ENCODE measurements at places on chromosomes 7 and 10.
A peak's percentile ranks its signal among the peaks of the same experiment; 100 is the strongest.

DNA sequence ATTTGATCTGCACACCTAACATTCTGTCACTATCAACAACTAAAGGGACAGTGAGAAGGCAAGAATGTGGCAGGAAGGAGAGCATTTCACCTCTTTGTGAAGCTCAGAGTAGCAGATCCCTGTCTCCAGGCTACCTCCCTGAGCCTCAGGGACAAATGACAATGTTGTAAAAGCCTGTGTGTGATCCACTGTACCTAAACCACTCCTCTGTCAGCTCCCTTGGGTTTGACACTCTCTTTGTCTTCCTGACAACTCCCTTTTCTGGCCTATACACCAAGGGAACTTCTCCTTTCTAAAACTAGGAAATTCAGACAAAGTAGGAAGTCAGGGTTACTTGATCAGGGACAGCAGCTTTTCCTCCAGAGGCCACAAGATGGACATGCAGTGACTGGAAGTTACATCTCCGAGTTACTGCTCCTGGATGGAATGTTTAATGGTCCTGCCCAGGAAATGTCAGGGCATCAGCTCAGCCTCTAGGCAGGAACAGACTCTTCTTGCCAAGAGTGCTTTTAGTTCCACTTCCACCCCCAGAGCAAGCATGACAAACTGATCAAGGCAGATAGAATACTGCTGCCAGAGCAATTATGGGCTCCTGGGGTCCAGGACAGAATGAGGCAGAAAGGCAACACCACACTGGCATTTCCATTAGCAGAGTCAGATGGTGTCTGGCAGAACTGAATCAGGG is 1014.5 kb upstream of the LRRTM3 start:
- H3K36me3 ChIP-seq, result no peaks in the 10 kb centered on the region
- H3K4me1 ChIP-seq, result no peaks in the 10 kb centered on the region
- H3K27ac ChIP-seq, result no peak overlapping the region
- no peak for DNase-seq
- H3K27me3 ChIP-seq, result no peaks in the 10 kb centered on the region

DNA sequence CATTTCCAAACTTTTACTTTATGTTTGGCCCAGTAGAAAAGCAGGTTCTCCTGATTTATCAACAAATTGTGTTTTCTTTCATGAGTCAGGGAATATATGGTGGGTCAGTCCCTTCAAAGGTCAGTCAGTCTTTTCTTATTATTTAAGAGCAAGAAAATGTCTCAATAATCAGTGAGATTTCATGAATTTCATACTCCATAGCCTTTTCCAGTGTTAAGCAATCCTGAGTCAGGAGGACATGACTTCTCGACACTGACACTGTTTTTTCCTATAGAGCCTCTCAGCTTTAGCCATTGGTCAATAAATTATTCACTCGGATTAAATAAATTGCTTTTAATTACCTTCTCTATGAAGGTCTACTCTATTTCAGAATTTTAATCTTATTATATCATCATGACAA is 334.5 kb downstream of the SORCS1 start:
- H3K4me3 ChIP-seq, result no peak overlapping the region
- H3K27me3 ChIP-seq, result no peaks in the 10 kb centered on the region
- no peak overlapping the region for H3K27ac ChIP-seq
- DNase-seq, result no peak
- peaks cover 9% of the 10 kb centered on the region for H3K4me1 ChIP-seq
- H3K36me3 ChIP-seq, result no peaks in the 10 kb centered on the region

- no peaks in the 10 kb centered on the region for H3K36me3 ChIP-seq
- H3K4me3 ChIP-seq, result no peak overlapping the region
- H3K4me1 ChIP-seq, result no peaks in the 10 kb centered on the region
- H3K27me3 ChIP-seq, result no peaks in the 10 kb centered on the region
- H3K27ac ChIP-seq, result peak overlapping the region; percentile 71
Measured at GRCh38 chr10:105742184-105742583, 1101.1 kb downstream of the SORCS3 start.

DNA sequence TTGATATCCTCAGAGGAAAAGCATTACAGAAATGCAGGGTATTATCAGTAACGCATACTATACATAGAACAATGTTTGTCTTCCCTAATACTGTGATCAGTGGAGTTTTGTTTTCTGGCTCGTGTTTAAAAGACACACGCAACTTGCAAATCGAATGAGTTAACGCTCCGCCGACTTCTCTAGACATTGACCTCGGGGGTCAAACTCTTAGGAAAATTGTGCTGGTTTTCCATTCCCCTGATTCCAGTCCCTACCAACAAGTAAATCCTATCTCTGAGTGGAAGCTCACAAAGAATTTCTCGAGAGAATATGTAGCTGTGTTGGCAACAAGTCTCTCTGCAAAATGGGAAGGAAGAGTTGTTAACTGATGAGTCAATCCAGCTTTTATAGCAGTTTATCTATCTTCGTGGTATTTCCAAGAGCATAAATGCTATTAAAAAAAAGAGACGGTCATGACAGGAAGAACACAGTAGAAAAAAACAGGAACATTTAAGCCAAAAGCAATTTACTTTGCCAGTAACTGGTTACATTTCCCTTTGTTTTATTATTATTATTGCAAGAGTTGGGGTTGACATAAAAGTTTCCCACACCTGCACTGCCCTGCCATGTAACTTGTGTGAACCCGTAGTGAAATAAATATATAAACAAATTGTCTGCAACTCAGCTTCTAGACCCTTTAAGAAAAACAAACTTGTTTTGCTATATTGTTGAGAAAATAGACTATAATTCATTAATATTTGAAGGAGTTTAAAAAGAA is 144.4 kb downstream of the ARID5B start:
- no peaks in the 10 kb centered on the region for H3K36me3 ChIP-seq
- peak overlapping the region; percentile 12 for H3K4me3 ChIP-seq
- H3K27ac ChIP-seq, result peak overlapping the region; percentile 97
- H3K4me1 ChIP-seq, result no peaks in the 10 kb centered on the region

- no peaks in the 10 kb centered on the region for H3K36me3 ChIP-seq
- no peaks in the 10 kb centered on the region for H3K27me3 ChIP-seq
- no peak overlapping the region for H3K27ac ChIP-seq
- DNase-seq, result no peak
- no peaks in the 10 kb centered on the region for H3K4me1 ChIP-seq
Measured at GRCh38 chr7:106573738-106574137, 87.2 kb downstream of the CCDC71L start.

GRCh38 chr7:30469303-30469702 is 9.3 kb downstream of the NOD1 start:
- H3K27ac ChIP-seq, result peak overlapping the region; percentile 97
- no peaks in the 10 kb centered on the region for H3K36me3 ChIP-seq
- H3K4me1 ChIP-seq, result no peaks in the 10 kb centered on the region
- H3K27me3 ChIP-seq, result no peaks in the 10 kb centered on the region
- peak; percentile 96 for DNase-seq

DNA sequence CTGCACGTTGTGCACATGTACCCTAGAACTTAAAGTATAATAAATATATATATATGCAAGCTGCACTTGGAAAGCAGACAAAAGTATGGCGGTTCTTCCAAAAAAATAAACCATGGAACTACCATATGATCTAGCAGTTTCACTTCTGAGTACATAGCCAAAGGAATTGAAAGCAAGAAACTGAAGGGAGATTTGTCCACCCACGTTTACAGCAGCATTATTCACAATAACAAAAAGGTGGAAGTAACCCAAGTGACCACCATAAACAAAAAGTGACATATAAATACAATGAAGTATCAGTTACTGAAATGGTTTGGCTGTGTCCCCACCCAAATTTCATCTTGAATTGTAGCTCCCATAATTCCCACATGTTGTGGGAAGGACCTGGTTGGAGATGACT is 525.3 kb upstream of the CELF2 start:
- no peaks in the 10 kb centered on the region for H3K27me3 ChIP-seq
- no peaks in the 10 kb centered on the region for H3K4me1 ChIP-seq
- H3K36me3 ChIP-seq, result no peaks in the 10 kb centered on the region
- no peak overlapping the region for H3K4me3 ChIP-seq

DNA sequence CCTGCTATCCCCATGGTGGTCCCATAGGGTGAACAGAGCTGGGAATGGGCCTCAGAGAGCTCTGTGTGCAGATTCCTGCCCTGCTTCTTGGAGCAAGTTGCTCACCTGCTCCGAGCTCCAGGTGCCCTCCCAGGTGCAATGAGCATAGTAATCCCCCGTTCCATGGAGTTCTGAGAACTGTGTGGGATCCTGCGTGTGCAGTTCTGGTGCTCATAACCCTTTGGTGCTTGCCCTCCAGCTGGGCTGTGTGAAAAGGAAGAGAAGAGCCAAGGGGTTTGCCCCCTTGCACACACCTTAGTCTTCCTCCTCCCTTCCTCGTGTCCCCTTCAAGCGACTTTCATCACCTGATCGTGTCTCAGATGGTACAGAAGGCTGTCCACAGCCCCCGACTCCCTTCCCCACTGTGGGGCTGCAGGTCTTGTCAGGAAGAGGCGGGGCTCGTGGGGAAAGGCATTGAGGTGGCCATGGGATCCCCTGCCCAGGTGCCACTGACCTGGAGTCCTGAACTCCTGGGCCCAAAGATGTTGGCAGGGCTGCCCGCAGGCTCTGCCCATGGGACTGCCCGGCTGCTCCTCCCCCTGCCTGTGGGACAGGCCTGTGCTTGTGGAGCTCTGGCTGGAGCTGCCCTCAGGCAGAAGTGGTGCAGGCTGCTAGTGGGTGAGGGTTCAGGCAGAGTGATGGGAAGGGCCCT is 21.9 kb upstream of the ZNF488 start:
- no peak for DNase-seq
- peaks cover 22% of the 10 kb centered on the region for H3K4me1 ChIP-seq
- H3K27me3 ChIP-seq, result no peaks in the 10 kb centered on the region

- H3K36me3 ChIP-seq, result no peaks in the 10 kb centered on the region
- H3K27me3 ChIP-seq, result no peaks in the 10 kb centered on the region
- H3K27ac ChIP-seq, result no peak overlapping the region
Measured at GRCh38 chr10:17435187-17435586, 19.2 kb downstream of the ST8SIA6 start.

DNA sequence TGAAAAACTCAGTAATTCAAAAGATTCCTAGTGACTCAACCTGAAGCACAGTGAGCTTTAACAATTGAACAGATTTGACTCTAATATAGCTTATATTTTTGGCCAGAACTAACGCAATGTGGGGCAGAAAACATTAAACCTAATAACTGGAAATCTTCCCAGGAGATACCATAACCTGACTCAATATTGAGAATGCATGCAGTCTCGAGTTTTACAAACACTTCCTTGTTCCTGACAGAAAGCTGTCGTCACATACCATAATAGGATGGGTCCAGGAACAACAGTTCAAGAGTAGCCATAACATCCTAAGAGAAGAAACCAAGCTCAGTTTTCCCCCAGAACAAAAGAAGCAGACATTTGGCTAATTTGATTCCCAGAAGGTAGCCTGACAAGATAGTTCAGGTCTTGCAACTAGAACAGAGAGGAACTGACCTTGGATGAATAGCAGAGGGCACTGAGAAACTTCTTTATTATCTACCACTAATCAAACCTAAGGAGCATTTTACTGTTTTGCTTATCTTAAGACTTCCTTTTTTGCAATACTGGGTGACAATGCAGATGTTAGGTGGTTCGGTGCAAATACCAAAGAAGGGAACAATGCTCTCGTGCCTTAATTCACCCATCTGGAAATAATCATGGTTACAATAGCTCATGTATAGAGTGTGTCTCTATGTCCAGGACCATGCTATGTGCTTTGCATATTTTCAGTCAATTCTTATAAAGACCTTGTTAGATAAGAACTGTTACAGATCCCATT is 38.6 kb upstream of the ACSL5 start:
- no peak overlapping the region for H3K4me3 ChIP-seq
- no peak for DNase-seq
- H3K27me3 ChIP-seq, result no peaks in the 10 kb centered on the region
- no peak overlapping the region for H3K27ac ChIP-seq
- H3K36me3 ChIP-seq, result no peaks in the 10 kb centered on the region
- H3K4me1 ChIP-seq, result peaks cover 4% of the 10 kb centered on the region

DNA sequence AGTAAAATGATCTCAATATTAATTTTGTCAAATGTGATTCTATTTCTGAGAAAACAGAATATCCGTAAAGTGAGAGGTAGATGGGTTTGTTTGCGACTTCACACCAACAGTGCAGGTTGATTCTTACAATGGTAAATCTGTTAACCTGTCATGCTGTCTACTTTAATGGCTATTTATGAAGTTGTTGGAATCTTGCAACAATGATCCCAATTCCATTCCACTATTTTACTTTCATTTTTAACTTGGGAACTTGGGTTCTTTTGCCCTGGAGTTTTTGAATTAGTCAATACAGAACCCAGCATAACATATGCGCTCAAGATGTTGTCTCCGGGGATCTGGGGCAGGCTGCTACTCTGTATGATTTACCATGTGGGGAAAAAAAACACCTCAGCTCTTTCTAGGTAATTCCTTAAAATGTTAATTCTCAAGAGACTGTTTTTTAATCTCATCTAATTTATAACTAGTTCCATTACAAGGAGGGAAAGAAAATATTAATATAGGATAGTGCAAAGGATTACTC is 1.2 kb downstream of the LGI1 start:
- no peak overlapping the region for H3K4me3 ChIP-seq
- H3K36me3 ChIP-seq, result no peaks in the 10 kb centered on the region
- no peak for DNase-seq
- no peaks in the 10 kb centered on the region for H3K27me3 ChIP-seq
- no peaks in the 10 kb centered on the region for H3K4me1 ChIP-seq

- H3K27ac ChIP-seq, result no peak overlapping the region
- no peaks in the 10 kb centered on the region for H3K36me3 ChIP-seq
- H3K4me3 ChIP-seq, result no peak overlapping the region
- no peaks in the 10 kb centered on the region for H3K27me3 ChIP-seq
- H3K4me1 ChIP-seq, result no peaks in the 10 kb centered on the region
- DNase-seq, result no peak
Measured at GRCh38 chr10:29102636-29103035, 186.2 kb upstream of the LYZL1 start.

- H3K27me3 ChIP-seq, result no peaks in the 10 kb centered on the region
- peak; percentile 61 for DNase-seq
- peaks cover 4% of the 10 kb centered on the region for H3K36me3 ChIP-seq
Measured at GRCh38 chr10:37856881-37857286, 526 bp downstream of the ZNF248 start.

DNA sequence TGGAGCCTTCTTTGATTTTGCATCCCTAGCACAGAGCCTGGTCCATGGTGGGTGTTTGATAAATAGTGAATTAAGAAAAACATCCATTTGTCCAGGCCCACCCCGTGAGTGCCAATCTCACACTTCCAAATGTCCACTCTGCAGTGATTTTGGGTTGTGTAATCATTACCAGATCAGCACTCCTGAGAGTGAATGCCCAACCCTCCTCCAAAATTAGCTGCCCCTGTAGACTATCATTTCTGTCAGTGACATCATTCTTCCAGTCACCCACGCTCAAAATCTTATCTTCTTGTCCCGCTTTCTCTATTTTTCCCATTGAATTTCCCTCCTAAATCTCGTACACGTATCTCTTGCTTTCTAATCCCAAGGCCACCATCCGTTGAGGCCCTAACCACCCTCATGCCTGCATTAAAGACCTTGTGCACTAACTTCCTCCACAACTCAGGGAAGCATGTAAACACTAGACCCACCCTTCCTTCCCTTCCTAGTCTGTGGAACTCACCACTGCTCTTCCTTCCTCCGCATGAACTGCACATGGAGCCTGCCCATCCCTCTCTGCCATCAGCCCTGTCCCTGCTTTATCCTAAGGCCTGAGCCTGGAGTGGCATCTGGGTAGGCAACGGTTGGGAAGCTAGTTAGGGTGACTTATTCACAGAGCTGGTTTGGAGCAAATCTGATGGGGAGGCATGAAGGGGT is 32.8 kb downstream of the PIK3AP1 start:
- no peak for DNase-seq
- no peaks in the 10 kb centered on the region for H3K27me3 ChIP-seq
- H3K4me1 ChIP-seq, result no peaks in the 10 kb centered on the region

GRCh38 chr10:62744136-62744535 is 60.4 kb upstream of the ADO start:
- DNase-seq, result no peak
- H3K27ac ChIP-seq, result no peak overlapping the region
- no peaks in the 10 kb centered on the region for H3K27me3 ChIP-seq
- H3K36me3 ChIP-seq, result no peaks in the 10 kb centered on the region

Data from right atrium auricular region (tissue), 2 donors.